ENCODE measurements at places on chromosomes 13 and 19.

GRCh38 chr13:79468402-79468801 lies 12.6 kb upstream of the NDFIP2 start:
- no peak for DNase-seq

GRCh38 chr13:80840316-80840976 lies 499.5 kb upstream of the SPRY2 start:
- no peak for DNase-seq

- no peak for DNase-seq
These were observed 6.1 kb upstream of the ERVV-1 start for GRCh38 chr19:53007606-53008005.

- no peak for DNase-seq
These were observed 192.2 kb downstream of the PCDH17 start for GRCh38 chr13:57823704-57824103.

DNA sequence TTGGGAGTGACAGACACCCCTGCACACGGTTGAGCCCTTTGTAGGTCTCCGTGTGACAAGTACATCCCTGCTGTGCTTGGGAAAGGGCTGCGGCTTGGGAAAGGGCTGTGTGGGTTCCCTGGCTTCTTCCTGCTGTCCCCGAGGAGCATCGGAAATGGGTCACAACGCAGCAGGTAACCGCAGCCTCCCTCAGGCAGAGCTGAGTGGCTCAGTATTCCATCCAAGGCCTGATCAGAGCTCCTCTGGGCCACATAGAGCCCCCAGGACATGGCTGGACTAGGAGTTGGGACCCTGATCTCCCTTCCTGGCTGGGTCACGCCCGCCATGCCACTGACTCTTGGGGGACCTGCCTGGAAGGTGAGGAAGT lies 16.3 kb downstream of the TECR start:
- DNase-seq, result no peak

DNA sequence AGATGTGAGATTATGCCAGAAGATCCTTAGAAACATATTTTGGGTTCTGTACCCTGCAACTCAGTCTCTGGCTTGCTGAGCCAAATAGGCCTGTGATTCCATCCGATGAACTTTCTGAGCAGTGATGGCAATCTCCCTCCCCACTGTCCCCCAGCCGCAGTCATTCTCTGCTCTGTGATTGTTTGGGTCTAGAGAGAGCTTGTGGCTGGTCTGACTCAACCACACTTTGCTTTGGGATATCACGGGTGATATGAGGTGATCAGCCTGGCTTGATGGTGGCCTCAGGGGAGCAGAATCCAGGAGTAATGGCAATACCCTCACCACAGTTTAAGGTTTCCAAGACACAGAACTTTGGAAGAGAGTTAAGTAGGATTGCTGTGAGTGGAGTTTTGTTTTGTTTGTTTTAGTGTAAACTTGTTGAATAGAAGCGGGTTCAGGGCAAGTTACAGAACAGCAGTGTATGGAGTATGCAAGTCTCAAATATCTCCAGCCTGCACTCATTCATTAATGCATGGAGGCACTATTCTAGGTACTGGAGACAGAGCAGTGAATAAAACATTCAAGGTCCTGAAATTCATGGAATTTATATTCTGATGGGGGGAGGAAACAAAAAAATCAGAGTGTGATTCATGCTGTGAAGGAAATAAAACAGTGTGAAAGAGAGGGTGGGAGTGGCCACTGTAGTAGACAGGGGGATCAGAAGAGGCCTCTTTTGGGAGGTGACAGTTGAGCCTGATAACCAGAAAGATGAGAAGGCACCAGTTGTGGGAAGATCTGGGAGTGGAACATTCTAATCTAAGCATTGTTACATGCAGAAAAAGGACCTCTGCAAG lies 5.3 kb downstream of the SAMD4B start:
- no peak for DNase-seq

GRCh38 chr13:52844836-52845235 lies 3.6 kb downstream of the PCDH8 start:
- DNase-seq, result no peak

DNA sequence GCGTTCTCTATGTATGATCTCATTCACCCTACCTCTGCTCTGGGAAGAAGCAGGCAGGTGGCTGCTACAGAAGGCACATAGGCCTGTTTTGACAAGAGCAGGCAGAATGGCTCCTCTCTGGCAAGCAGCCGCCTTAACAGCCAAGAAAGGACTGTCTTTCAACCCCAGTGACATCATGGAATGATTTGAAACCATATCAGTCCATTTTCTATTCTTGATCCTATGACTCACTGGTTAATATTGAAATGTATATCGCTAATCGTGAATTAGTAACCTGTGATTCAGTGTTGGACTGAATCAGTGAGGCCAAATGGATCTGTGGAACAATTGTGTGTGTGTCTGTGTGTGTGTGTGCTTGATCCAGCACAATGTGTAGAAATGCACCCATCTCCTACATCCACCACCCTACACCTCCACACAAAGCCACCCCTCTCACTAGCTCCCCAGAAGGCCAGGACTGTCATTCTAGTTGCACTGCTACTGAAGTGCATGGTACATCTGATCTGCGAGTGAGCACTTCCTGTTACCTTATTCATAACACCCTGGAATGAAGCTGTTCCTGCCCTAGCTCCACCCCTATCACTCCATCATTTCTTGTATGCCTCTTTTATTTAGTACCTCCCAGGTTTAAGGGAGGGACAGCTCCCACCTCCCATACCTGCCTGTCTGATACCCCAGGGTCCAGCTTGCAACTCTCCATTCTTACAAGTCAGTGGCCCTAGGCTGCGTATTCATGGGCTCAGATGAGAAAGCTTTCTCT lies 460.0 kb downstream of the FOXO1 start:
- DNase-seq, result no peak

Measured in AG08395 (cell line).